ENCODE measurements at places on chromosomes 1 and 21.

DNA sequence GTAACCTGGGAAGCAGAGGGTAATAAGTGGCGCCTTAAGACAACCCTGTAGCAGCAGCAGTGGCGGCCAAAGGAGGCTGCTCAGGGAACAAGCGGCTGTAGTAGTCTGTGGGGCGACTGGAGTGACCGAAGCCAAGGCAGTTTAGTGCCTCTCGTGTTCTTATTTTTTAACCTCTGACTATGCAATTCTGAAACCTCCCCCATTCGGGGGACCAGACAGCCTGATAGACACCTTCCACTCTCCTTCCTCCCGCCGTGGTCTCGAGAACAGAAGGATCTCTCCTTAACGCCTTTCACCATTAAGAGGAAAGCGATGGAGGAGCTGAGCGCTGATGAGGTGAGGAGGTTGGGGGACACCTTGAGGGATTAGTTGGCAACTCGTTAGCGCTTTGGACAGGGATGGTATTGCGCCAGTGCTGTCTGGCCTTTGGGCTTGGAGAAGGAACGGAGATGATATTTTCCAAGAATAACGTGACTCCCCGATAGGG, 644 bp downstream of the UBE4B start:
- no peak for DNase-seq

GRCh38 chr1:62221171-62221570, 26.5 kb downstream of the L1TD1 start:
- DNase-seq: no peak

DNA sequence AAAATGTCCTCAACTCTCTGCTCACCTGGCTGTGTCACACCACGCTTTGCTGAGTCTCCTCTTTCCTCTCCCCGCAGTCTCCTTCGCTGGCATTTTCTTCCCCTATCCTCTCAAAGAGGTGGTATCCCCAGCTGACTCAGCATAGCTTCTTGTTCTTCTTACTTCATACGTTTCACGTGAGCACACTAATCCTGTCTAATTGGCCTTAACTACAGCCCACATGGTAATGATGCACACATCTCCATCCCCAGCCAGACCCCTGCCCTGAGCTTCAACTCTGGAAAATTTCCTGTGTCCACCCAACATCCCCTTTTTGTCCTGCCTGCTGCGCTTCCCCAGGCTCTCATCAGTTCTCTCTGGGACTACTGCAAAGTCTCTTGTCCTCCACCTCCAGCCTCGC, 169.8 kb downstream of the TTLL7 start:
- DNase-seq: no peak

- no peak for DNase-seq
Observed at GRCh38 chr1:215651867-215652266, 84.8 kb downstream of the KCTD3 start.

GRCh38 chr21:42118901-42119300, 47.8 kb downstream of the UMODL1 start:
- no peak for DNase-seq

- DNase-seq: no peak
Observed at GRCh38 chr1:212367474-212368072, 47.1 kb downstream of the PACC1 start.

DNA sequence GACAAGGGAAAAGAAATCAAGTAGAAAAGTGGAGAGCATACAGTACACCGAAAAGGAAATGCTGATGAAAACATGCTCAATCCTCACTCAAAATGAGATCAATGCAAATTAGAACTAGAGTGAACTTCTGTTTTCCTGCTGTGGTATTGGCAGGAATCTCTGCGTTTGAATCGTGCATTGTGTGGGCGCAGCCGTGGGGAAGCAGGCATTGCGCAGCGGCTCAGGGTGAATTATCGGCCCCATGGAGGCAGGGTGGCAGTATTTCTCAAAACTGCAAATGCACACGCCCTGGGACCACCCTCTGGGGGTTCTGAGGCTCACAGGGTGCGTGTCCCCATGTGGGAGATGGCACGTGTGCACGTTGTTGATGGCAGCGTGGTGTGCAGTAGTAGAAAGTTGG, 140.6 kb downstream of the PEX14 start:
- no peak for DNase-seq

DNA sequence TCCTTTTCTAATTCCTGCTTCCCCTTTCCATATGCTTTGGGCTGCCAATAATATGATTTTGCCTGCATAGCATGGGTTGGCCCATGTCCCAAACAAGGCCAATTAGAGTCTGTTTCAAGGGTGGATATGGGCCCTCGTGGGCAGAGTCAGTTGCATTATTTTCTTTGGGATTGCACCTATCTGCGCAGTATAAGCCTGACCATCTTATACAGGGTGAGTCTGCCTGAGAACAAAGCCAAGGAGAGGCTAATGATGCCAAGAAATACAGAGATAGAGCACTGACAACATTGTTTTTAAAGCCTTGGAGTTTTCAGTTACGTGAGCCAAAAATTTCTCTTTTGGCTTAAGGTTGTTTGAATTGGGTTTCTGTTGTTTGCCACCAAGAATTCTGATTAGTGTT, 18.6 kb downstream of the OVAAL start:
- DNase-seq: no peak

GRCh38 chr1:238005116-238005515, 114.4 kb upstream of the ZP4 start:
- DNase-seq: no peak

DNA sequence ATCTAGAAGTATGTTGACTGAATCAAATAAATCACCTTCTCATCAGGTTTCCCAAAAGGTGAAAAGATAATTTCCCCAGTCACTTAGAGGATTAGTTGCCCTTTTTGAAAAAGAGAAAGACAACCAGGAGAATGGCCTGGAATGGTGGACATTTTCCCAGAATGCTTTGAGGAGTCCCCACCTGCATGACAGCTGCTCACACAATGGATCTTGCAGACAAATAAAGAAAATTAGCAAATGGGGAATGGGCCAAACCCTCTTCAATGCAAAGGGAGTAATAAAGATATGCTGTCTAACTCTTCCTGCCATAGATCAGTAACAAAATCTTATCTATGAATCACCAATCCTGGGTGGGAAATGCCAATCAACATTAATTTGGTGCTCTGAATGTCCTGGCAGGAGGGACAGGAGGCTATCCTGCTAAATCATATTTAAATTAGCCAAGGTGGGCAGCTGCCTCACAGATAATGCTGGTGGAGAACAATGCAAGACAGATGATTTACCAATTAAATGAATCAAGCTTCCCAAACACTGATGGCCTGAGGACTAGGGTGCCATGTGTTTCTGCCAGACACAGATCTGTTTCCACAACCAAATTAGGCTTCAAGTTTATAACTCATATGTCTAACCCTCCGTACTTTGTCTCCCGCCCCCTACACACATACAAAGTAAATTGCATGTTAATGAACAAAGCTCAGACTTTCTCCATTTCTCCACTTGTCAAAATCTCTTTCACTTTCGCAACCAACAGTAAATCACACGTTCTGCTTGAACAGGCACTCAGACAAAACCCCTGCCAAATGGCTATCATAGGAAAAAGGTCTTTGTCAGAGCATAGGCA, 488.0 kb upstream of the PLXNA2 start:
- no peak for DNase-seq

GRCh38 chr1:30277911-30278310, 445.5 kb downstream of the MATN1 start:
- DNase-seq: no peak

DNA sequence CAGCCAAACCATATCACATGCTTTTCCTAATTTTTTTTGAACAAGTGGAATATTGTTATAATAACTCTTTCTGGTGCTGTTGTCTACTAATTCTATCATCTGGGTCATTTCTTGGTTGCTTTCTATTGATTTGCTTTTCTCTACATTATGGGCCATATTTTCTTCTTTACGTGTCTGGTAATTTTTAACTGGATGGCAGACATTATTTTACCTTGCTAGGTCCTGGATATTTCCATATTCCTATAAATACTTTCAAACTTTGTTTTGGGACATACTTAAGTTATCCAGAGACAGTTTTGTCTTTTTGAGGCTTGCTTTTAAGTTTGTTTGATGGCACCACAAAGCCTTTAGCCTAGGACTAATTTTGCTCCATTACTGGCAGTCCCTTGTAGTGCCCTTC, 11.3 kb downstream of the HS2ST1 start:
- no peak for DNase-seq

GRCh38 chr21:42317826-42318746, 2.9 kb upstream of the TFF3 start:
- DNase-seq: no peak

DNA sequence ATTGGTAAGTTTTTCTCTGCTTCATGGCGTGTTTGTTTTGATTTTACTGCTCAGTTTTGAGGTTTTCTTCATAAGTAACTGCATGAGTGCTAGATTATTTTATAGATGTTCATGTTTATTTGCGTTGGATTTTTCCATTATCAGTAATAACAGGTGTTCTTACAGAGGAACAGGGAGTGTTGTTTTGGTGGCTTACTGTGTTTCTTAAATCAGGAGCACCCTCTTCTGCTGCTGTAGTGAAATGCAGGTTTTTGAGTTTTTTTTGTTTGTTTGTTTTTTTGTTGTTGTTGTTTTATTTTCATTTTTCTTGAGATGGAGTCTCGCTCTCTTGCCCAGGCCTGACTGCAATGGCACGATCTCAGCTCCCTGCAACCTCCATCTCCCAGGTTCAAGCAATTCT, 32.6 kb downstream of the CTBS start:
- no peak for DNase-seq

DNA sequence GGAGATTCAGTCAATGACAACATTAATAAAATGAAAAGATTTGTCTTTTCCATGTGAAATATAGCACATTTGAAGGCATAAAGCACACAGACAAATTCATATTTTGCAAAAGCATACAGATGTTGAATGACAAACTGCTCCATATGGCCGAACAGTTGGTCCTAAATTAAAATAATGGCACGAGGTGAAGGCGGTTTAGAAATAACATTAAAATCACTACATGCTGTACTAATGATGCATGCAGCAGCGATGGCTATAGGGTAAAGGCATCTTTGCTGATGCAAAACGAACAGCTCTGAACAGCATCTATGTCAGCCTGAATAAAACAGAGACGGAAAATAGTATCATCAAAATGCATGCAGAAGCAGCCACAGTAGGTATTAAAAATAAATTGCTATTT, 102.6 kb downstream of the TTLL7 start:
- no peak for DNase-seq

DNA sequence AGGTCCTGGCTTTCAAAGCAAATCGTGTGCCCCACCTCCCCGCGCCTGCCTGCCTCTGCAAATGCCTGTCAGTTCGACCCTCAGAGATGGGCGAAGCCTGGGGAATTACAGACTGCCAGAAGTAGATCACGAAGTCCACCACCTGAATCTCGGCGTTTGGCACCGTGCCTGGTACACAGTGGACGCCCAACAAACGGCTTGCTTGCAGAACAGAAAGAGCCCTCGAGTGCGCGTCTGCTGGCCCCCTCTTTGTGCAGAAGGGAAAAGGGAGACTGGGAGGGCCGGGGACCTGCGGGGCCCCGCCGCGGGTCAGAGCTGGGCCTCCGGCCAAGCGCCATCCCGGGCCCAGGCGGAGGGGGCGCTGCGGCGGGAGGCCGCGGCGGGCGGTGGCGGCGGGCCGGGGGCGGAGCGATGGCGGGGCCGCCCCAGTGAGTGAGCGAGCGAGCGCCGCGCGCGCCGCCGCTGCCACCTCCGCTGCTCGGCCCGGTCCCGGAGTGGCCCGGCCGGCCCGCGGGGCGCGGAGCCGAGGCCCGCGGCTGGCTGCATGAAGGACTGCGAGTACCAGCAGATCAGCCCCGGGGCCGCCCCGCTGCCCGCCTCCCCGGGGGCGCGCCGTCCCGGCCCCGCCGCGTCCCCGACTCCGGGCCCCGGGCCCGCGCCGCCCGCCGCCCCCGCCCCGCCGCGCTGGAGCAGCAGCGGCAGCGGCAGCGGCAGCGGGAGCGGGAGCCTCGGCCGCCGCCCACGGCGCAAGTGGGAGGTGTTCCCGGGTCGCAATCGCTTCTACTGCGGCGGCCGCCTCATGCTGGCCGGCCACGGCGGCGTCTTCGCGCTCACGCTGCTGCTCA, at the start of gene ZDHHC18:
TSS of gene ZDHHC18 (plus strand) at position 428 of the 845 bp plus-strand sequence. CDS start at position 545, 117 bp downstream.
- no peak for DNase-seq

DNA sequence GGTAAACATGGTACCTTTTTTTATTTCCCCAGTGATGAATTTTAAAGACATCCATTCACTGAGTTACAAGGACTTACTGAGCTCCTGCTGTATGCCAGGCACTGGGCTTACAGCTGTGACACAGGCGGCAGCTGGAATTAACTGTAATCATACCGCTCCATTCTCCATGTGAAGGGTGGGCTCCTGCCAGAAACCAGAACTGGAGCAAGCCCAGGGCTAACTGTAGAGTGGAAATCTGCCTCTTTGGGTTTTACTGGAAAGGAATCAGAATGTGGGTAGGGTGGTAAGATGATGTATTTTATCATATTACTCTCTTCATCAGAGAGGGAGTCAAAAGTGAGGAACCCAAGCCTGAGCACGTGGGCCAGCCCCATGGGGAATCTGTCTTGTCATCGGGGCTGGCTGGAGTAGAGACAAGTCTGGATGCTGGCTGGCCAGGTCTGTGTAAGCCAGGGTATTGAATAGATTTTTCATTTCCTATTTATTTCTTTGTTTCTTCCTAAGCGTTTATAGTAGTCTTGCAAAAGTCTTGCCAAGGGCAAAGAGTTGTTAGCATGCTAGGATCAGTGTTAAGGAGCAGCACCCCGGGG, 21.5 kb downstream of the FGGY start:
- no peak for DNase-seq

- DNase-seq: no peak
Observed at GRCh38 chr1:39645411-39646043, 6.1 kb upstream of the HEYL start.

DNA sequence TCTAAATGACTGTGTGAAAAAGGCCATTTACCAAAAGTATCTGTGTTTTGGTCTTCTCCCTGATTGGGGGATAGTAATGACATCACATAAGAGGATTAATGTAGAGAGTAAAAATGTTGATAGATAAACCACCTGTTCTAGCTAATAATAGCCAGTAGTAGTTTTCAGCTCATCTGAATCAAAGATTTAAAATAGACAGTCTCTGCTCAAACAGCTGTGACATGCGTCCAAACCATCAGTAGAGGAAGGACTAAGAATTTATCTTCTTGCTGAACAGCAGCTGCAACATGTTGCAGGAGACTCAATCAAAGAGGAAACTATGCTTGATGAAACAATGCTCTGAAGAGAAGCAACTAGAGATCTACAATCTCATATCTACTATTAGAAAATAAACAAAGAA, 21.4 kb downstream of the TMPRSS15 start:
- DNase-seq: no peak

GRCh38 chr21:46129846-46130651, 25.3 kb downstream of the FTCD start:
- DNase-seq: no peak

GRCh38 chr1:93013145-93014065, 52.1 kb upstream of the DIPK1A start:
- no peak for DNase-seq

GRCh38 chr1:221753828-221754188, 11.9 kb upstream of the DUSP10 start:
- DNase-seq: no peak

- DNase-seq: no peak
Observed at GRCh38 chr1:170284016-170284415, 138.3 kb downstream of the NTMT2 start.

- DNase-seq: no peak
Observed at GRCh38 chr1:110125810-110126209, 13.6 kb downstream of the UBL4B start.

All from amygdala (tissue), 56 donors.